ENCODE measurements at places on chromosomes 7 and 10. TPM values are rescaled to one million over a fixed set of nuclear protein-coding genes. Genes with fewer than 3 reads are reported as not detected.

Gene SH2D4B
- 0.09 TPM for total RNA-seq

Gene MOGAT3
- not detected for total RNA-seq

Gene VIPR2
- total RNA-seq: 0.09 TPM

Gene SYNPO2L
- total RNA-seq: 0.20 TPM

Gene ZNF735
- total RNA-seq: not detected

Gene KBTBD2
- total RNA-seq: 40.9 TPM

Gene KEL
- 1.4 TPM for total RNA-seq

Gene GPR15LG
- not detected for total RNA-seq

Gene GARIN1A
- 1.9 TPM for total RNA-seq

Gene GSTO2
- total RNA-seq: 0.58 TPM

Gene DOCK1
- 62.9 TPM for total RNA-seq

Gene LIMK1
- 80.4 TPM for total RNA-seq

Gene HIP1
- 87.3 TPM for total RNA-seq

Gene PSAP
- total RNA-seq: 295 TPM

Gene TUBB8
- total RNA-seq: 0.68 TPM

Gene NACAD
- total RNA-seq: 7.2 TPM

Gene NANOS1
- 3.0 TPM for total RNA-seq

Gene ASAH2B
- 7.3 TPM for total RNA-seq

Gene OPN1SW
- total RNA-seq: not detected

Gene TUBAL3
- total RNA-seq: not detected

Gene TAS2R5
- 1.5 TPM for total RNA-seq

Gene ZNF777
- 20.8 TPM for total RNA-seq

Gene GATA3
- total RNA-seq: 0.39 TPM

Gene EPHA1
- total RNA-seq: not detected

Gene ABCF2
- 67.0 TPM for total RNA-seq

Gene ATOH7
- total RNA-seq: 0.20 TPM

Gene PKD1L1
- 0.11 TPM for total RNA-seq

Gene SFTPD
- not detected for total RNA-seq

Gene INA
- 36.4 TPM for total RNA-seq

Gene AP3M1
- 73.1 TPM for total RNA-seq

Gene CNPY1
- 2.4 TPM for total RNA-seq
